ENCODE measurements at places on chromosomes 6 and 20.

DNA sequence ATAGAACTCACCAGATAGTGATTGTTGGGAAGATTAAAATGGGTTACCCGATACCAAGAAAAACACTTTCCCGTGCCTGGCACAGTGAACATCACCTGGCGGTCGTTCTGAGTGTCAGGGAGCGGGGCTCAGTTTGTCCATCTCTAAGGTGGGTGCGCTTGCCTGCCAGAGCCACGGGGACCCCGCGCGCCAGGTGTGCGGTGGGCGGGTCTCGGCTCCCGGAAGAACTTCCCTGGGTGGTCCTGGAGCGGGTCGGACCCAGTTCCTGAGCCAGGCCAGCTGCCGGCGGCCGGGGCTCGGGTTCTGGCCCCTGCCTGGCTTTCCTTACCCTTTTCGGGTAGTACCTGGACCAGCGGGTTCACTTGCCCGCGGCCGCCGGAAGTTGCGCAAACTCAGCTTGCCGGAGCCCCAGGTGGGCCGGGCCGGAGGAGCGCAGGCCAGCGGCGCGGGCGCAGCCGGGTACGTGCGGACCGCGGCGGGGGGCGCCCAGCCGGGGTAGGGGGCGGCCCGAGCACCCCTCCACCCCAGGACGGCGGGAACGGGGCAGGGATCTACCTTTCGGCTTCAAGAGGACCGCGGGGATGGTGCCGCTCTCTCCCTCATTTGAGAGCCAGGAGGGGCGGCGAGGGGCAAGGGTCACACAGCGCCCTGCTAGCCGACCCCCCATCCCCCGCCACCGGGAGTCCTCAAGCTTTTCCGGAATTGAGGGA lies 7.5 kb downstream of the FAM110A start:
- DNase-seq = no peak

DNA sequence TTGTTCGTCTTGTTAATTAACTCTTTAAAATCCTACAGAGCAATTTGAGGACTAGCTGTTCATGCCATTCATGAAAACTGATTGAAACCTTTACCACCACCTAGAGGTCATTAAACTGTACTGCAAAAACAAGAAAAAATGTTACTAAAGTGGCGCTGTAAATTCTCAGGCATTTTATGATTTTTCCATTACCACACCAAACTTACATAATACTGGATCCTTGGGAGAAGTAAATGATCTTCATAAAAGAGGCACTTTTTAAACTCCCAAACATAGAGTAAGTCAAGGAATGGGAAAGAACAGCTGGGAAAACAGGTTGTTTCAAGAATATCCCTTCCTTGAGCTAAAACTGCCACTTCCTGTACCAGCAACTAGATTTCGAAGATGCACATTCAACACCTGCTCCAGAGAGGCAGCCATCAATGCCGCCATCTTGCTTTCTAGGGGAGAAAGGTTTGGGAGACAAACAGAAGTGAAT lies 54.3 kb downstream of the MYLIP start:
- peak; percentile 63 for DNase-seq

GRCh38 chr6:38671885-38672467 lies 31.0 kb downstream of the GLO1 start:
- DNase-seq = peak; percentile 63

GRCh38 chr6:33024521-33024920 lies 15.1 kb upstream of the HLA-DOA start:
- DNase-seq = no peak

DNA sequence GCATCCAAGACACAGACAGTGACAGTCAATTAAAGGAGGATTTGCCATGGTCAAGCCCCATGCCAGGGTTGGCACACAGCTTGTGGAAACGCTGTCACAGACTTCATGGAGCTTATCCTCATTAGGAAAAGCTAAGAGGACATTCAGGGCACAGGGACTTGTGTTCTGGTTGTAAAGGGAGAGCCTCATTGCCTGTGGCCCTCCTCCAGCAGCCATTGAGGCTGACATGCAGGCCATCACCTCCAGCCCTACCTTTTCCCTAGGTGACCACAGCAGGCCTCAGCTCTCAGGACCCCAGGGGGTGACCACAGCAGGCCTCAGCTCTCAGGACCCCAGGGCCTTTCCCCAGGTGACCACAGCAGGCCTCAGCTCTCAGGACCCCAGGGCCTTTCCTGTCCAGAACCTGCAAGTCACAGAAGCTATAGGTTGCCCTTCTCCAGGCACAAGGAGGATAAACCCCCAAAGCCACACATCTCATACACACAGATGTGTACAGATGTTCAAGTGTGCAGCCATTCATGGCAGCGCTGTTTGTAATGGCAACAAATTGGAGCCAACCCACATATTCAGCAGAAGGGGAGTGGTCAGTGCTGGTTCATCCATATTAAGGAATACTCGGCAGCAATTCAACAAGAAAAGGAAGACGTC lies 26.1 kb downstream of the DUSP22 start:
- DNase-seq = no peak

GRCh38 chr6:137806914-137807682 lies 60.0 kb upstream of the TNFAIP3 start:
- DNase-seq = no peak

Data from astrocyte of the spinal cord (primary cell).